ENCODE measurements at places on chromosomes 1 and 21.

- DNase-seq = peak; percentile 83
Measured at GRCh38 chr1:183185941-183186490, at the start of gene LAMC2. LAMC2 (plus strand) TSS chr1:183186264; CDS start chr1:183186353, 89 bp downstream.

- DNase-seq = no peak
Measured at GRCh38 chr1:117612517-117613248, 6.8 kb downstream of the TENT5C start.

DNA sequence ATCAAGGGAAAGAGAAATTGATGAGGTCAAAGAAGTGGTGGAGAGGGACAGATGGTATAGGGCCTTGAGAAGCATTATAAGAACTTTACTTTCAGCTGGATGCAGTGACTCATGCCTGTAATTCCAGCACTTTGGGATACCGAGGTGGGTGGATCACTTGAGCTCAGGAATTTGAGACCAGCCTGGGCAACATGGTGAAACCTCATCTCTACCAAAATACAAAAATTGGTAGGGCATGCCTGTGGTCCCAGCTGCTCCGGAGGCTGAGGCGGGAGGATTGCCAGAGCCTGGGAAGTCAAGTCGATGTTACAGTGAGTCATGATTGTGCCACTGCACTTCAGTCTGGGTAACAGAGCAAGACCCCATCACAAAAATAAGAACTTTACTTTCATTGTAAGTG lies 5.7 kb downstream of the TMEM50A start:
- no peak for DNase-seq

DNA sequence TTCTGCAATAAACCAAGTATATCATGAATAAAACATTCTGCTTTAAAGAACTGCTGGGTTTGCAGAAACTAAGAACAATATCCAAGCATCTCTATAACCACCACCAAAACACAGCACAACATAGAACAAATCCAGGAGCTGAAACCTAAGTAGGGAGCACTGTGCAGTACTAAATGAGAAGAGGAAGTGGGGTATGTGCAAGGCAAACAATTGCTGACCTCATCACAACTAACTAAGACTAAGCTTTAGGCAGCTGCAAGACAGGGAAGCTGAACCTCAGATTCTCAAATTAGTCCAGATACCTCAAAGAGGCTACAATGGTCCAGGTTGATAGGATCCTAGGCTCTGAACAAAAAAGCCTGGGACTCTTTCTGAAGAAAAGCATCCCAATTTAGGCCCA lies 172.6 kb downstream of the SLC44A5 start:
- DNase-seq = no peak

DNA sequence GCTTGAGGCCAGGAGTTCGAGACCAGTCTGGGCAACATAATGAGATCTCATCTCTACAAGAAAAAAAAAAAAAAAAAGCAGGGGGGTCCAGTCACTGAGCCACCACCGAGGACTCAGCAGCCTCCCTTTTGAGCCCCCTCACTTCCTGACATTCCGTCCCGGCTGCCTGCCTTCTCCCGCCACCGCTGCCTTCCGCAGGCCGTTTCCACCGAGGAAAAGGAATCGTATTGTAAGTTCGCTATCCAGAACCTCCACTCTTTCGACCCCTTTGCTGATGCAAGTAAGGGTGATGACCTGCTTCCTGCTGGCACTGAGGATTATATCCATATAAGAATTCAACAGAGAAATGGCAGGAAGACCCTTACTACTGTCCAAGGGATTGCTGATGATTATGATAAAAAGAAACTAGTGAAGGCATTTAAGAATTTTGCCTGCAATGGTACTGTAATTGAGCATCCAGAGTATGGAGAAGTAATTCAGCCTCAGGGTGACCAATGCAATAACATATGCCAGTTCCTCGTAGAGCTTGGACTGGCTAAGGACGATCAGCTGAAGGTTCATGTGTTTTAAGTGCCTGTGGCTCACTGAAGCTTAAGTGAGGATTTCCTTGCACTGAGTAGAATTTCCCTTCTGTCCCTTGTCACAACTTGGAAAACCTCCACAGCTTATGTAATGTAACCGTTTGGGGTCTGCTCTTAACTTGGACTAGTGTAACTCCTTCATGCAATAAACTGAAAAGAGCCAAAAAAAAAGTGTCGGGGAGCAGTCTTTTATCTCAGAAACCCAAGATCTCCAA lies 55.6 kb downstream of the GLUL start:
- no peak for DNase-seq

DNA sequence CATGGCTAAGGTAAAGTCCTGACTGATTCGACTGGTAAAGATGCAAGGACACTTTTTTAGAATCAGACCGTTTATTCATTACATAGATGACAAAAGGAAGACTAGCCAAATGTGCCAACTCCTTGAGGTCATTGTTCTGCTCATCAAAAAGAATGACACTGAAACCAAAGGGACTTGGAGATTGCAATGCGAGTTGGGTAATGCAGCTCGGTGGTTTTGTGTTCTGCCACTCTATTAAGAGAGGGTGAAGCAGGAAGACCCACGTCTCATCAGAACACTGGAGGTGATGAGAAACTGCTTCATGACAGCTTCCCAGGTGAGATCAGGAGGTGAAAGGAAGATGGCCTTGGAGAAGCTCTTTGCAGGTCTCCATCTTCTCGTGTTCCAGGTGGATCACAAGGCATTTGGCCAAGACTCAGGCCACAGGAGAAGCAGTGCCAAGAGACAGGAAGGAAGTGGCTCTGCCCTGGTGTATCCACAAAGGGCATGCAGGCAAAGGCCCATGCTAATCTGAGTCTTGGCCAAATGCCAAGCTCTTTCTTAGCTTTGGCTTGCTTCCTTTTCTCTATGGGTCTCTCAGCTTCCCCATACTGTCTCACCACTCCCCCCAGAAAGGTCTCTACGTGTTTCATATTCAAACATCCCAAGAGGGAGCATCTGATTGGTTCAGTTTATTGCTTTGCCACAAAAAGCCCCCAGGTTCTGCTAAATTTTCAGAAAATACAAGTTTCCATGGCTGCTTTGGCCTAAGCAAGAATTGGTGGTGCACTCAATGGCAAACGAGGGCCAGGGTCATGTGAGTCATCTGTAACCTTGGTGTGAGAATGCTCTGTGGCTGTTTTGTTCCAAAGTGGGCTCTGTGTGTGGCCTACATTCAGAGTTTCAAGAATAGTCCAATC lies 5.7 kb upstream of the CCT8 start:
- no peak for DNase-seq

DNA sequence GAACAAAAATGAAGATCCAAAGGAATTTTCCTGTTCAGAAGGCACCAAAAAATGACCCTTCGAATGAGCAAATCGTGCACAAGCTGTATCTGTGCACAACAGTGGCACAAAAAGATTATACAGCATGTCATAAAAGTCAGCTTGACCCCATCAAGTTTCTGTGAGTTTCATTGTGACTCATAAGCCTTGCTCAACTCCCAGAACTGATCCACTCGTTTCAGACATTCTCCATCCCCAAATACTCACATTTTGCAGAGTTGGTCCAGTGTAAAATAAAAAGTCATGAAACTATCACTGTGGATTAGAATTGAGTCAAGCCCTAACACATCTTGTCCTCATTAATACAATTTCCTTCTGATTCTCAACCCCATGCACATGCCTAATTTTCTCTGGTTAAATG lies 174.7 kb upstream of the PKN2 start:
- DNase-seq = no peak

GRCh38 chr1:51303315-51303714 lies 27.0 kb downstream of the TTC39A start:
- no peak for DNase-seq

DNA sequence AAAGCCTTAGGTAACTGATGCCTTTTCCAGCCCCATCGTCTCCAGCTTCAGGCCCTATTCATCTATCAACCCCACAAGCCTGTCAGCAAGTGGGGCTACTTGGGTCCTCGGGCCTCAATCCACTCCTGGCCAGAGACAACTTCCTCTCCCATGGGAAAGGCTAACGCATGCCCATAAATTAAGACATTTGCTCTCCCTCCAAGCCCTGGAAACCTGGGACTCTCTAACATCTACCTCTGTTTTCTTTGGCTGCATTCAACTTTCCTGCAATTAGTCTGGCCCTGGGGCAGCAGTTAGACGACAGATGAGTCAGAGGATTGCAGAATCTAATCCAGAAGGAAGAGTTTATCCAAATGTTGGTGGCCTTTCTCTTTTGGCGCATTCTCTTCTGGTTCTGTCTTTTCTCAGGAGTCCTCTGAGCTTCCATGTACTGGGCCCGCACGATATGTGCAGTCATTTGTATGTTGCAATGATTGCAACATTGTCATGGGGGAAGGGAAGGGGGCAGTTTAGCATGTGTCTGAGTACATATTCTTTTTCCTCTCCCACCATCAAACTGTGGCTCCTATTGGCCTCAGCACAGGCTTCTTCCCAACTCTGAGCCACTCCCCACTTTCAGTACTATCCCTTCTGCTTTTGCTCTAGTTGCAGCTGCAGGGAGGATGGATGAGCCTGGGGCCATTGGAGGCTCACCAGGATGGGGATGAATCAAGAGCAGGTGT lies 54.4 kb downstream of the NAV1 start:
- DNase-seq = peak; percentile 70

DNA sequence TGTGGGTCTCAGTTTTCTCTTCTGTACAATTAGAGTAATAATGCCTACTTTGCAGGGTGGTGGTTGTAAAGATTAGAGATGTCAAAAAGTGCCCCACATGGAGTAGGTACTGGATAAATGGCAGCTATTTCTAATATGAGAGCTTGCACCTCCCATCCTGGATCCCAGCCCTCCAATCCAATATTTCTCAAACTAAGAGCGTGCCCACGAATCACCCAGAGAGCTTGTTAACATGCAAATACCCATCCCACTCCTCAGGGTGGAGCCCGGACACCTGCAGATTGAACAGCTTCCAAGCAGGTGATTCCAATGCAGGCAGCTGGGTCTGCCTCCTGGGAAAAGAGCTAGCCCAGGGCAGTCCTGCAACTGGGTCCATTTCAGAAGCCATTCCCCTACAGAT lies 33.0 kb downstream of the LRRN2 start:
- peak; percentile 60 for DNase-seq

GRCh38 chr1:242086093-242086492 lies 87.2 kb upstream of the MAP1LC3C start:
- DNase-seq = no peak

DNA sequence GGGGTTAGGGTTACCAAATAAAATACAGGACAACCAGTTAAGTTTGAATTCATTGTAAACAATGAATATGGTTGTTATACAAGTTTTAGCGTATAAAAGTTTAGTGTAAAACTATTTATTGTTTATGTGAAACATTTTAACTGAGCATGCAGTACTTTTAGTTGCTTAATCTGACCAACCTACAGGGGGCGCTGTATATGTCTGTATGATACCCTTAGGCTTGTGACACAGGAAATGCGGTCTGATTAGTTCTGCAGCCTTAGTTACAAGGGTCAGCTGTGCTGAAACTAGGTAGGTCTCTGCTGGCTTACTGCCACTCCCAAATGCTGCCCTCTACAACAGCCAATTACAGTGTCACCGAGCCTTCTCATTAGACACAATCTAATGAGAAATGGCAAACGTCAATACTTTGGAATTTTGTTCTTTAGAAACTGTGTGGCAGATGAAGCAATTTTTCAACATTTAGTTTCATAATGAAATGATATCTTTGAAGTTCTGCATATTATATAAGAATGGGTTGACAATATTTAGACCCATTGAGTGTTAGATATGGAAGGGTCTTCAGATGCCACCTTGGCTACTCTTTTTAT lies 56.2 kb downstream of the NTNG1 start:
- peak; percentile 84 for DNase-seq

GRCh38 chr1:53370369-53370961 lies 42.6 kb upstream of the LRP8 start:
- DNase-seq = no peak

- DNase-seq = no peak
Measured at GRCh38 chr1:214552174-214552608, 789 bp upstream of the PTPN14 start.

GRCh38 chr1:12229835-12230548 lies at the start of gene VPS13D:
VPS13D (plus strand) TSS chr1:12230030; CDS start chr1:12234267, 4,237 bp downstream.
- peak; percentile 62 for DNase-seq

DNA sequence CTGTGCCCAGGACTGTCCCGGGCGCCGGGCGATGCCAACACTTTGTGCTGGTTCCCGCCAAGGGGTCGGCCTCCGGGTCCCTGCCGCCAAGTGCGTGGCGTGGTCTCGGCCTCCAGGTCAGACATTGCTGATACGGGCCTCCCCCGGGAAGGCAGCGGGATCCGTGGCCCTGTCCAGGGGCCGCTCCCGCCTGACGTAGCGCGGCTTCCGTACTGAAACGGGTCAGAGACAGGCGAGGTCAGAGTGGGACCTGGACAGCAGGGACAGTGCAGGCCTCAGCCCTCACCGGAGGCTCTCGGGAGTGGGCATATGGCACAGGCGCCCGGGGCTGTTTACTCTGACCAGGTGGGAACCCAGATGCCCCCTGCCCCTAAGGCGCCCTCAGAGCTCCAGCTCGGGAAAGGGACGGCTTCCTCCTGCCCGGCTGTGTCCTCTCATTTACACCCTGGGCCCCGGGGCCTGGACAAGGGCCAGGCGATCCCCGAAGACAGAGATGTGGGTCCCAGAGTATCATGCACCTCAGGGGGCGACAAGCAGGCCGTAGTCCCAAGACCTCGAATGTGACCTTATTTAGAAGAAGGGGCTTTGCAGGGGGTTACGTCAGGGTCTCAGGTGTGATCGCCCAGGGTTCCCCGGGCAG lies 8.8 kb upstream of the RNF223 start:
- DNase-seq = no peak

- DNase-seq = no peak
Measured at GRCh38 chr1:183360473-183360872, 57.7 kb downstream of the NMNAT2 start.

- DNase-seq = no peak
Measured at GRCh38 chr1:72637593-72637992, 355.3 kb upstream of the NEGR1 start.

GRCh38 chr1:159944623-159945455 lies 574 bp downstream of the IGSF9 start:
- DNase-seq = no peak

GRCh38 chr1:218771931-218772330 lies 401.7 kb upstream of the LYPLAL1 start:
- DNase-seq = no peak
